ENCODE measurements at places on chromosomes 4 and X. TPM values are rescaled to one million over a fixed set of nuclear protein-coding genes. Genes with fewer than 3 reads are reported as not detected.

GRCh38 chr4:123588631-123589241 is 192.1 kb downstream of the SPRY1 start:
- no peaks in the 10 kb centered on the region for H3K27me3 ChIP-seq
- H3K4me1 ChIP-seq, result peaks cover 14% of the 10 kb centered on the region
- DNase-seq, result no peak

DNA sequence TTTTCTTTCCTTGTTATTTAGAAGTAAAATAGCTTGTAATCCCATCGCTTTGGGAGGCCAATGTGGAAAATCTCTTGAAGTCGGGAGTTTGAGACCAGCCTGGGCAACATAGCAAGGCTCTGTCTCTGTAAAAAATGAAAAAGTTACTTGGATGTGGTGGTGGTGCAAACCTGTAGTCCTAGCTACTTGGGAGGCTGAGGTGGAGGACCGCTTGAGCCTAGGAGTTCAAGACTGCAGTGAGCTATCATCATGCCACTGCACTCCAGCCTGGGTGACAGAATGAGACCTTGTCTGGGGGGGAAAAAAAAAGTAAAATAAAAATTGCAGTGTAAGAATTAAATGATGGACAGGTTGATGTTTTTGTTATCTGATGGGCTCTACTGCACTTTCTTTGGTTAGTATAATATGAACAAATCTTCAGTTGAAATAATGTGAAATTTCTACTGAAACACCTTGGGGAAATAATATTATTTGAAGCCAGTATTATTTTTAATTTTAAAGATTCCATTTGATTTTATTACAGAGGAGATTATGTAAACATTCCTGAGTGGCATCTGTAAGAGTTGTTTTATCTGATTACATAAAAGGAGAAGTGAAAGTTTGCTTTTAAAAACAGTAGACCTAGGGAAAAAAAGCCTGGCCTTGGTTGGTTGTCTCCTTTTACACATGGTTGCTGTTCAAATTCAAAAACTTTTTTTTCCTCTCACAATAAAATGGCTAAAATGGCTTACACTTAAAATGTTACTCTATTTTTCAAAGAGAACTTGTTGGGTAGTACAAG is 10.5 kb upstream of the NDUFC1 start:
- DNase-seq, result no peak
- peaks cover 9% of the 10 kb centered on the region for H3K36me3 ChIP-seq
- H3K27me3 ChIP-seq, result no peaks in the 10 kb centered on the region

GRCh38 chr4:175988511-175988910 is 77.1 kb upstream of the WDR17 start:
- no peak overlapping the region for H3K27ac ChIP-seq
- no peaks in the 10 kb centered on the region for H3K36me3 ChIP-seq
- no peak overlapping the region for H3K4me3 ChIP-seq
- H3K4me1 ChIP-seq, result no peaks in the 10 kb centered on the region

DNA sequence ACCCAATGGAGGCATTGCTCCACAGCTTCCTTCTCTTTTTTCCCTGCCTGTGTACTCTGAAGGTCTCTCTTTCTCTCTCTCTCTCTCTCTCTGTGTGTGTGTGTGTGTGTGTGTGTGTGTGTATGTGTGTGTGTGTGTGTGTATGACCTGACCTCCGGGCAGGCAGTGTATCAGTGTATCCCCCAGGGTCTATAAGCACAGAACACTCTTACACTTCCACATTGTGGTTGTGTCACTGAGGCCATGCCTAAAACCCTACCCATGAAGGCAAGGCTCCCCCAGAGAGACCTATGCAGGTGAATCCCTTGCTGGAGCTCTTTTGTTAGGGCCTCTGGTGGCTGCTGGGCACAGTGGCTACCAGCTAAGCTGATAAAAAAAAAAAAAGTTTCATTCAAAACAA is 300.4 kb upstream of the BMP3 start:
- H3K27me3 ChIP-seq, result no peaks in the 10 kb centered on the region
- H3K36me3 ChIP-seq, result no peaks in the 10 kb centered on the region
- no peak overlapping the region for H3K4me3 ChIP-seq
- H3K27ac ChIP-seq, result no peak overlapping the region

DNA sequence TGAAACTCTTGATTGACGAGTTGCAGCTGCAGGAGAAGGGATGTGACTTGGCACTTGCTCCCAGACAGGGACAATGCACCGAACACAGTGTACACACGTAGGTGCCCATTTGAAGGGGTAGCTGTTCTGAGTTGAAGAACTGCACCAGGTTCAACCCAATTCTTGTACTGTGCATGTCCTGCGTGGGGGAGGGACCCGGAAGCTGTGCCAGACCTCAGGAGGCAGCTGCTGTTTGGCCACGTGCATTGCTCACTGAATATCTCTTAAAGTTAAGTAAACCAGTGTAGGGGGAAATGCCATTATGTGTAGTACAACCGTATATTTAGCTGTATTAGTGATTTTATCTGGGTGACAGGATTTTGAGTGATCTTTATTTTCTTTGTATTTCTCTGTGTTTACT is 12.0 kb upstream of the RBBP7 start:
- DNase-seq, result no peak
- peak overlapping the region; percentile 86 for H3K27ac ChIP-seq
- peak overlapping the region; percentile 78 for H3K4me3 ChIP-seq
- no peaks in the 10 kb centered on the region for H3K36me3 ChIP-seq
- peaks cover 20% of the 10 kb centered on the region for H3K4me1 ChIP-seq

DNA sequence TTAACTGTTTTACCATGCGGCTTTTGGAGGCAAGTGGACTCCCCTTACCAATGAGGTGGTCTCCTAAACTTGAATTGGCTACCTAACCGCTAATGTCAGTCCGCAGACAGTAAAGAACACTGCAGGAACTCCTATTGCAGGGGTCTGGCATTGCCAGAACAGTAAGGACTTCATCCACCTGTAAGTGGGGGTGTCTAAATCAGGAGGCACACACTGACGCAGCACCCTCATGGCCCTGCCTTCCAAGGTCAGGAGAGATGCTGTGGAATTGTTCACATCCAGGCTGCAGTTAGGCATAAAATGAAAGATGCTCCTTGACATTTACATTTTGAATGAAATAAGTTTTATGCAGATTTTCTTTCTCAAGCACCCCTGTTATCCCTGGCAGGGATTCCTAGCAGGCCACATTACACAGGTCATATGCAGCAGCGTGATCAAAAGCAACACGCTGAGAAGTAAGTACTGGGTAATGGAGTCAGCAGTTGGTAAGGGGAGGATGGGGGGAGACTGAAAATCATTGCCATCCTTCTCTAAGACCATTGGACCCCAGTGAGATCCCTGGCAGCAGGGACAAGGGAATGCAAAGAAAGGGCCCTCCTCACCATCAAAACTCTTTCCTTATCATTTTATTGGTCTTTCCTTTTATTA is 3.8 kb downstream of the PPARGC1A start:
- H3K36me3 ChIP-seq, result no peaks in the 10 kb centered on the region
- no peaks in the 10 kb centered on the region for H3K27me3 ChIP-seq
- DNase-seq, result no peak

GRCh38 chr4:77621254-77621653 is 15.6 kb downstream of the CXCL13 start:
- H3K4me3 ChIP-seq, result no peak overlapping the region
- H3K27ac ChIP-seq, result no peak overlapping the region
- peaks cover 12% of the 10 kb centered on the region for H3K27me3 ChIP-seq
- DNase-seq, result no peak
- H3K36me3 ChIP-seq, result no peaks in the 10 kb centered on the region

- H3K27me3 ChIP-seq, result no peaks in the 10 kb centered on the region
- no peak overlapping the region for H3K27ac ChIP-seq
- no peaks in the 10 kb centered on the region for H3K4me1 ChIP-seq
- H3K4me3 ChIP-seq, result no peak overlapping the region
- no peak for DNase-seq
These were observed 192.8 kb downstream of the DCTD start for GRCh38 chr4:182724414-182724813.

DNA sequence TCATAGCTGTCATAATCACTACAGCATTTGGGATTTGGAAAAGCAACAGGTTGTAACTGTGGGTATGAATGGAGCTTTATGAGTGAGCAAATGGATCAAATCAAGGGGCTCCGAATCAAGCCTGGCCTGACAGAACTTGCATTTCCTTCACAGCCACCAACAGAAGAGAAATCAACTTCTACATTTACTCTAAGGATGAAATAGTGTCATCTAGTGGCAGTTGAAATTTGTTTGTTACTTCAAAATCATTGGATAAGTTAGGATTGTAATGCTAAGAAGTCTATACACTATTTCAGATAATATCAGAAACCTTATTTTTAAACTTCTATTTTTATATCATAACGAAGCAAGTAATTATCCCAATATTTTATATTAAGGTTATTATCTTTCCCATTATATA is 10.7 kb upstream of the WDR17 start:
- peaks cover 10% of the 10 kb centered on the region for H3K4me1 ChIP-seq
- no peak overlapping the region for H3K27ac ChIP-seq
- no peaks in the 10 kb centered on the region for H3K27me3 ChIP-seq
- no peak overlapping the region for H3K4me3 ChIP-seq

GRCh38 chr4:71230271-71231128 is 108.3 kb upstream of the SLC4A4 start:
- H3K27me3 ChIP-seq, result peaks cover 5% of the 10 kb centered on the region
- H3K4me1 ChIP-seq, result no peaks in the 10 kb centered on the region
- H3K36me3 ChIP-seq, result no peaks in the 10 kb centered on the region
- H3K4me3 ChIP-seq, result no peak overlapping the region

DNA sequence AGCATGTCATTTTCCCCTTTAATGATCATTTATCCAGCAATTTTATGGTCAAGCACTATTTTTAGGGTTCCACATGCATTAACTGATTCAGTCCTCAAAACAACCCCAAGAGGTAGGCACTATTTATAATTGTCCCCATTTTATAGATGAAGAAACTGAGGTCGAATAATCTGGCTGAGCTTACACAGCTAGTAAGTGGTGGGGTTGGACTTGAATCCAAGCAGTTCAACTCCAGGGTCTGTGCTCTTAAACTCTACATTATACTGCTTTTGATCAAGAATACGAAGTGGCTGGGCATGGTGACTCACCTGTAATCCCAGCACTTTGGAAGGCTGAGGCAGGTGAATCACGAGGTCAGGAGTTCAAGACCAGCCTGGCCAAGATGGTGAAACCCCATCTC is 3.2 kb upstream of the CHRNA9 start:
- no peak for DNase-seq
- H3K27ac ChIP-seq, result no peak overlapping the region
- peaks cover 5% of the 10 kb centered on the region for H3K27me3 ChIP-seq
- no peaks in the 10 kb centered on the region for H3K36me3 ChIP-seq

- no peak overlapping the region for H3K27ac ChIP-seq
- no peaks in the 10 kb centered on the region for H3K36me3 ChIP-seq
- H3K4me1 ChIP-seq, result peaks cover 30% of the 10 kb centered on the region
- H3K4me3 ChIP-seq, result no peak overlapping the region
These were observed 197.9 kb upstream of the PPP1R2C start for GRCh38 chrX:42975906-42976305.

DNA sequence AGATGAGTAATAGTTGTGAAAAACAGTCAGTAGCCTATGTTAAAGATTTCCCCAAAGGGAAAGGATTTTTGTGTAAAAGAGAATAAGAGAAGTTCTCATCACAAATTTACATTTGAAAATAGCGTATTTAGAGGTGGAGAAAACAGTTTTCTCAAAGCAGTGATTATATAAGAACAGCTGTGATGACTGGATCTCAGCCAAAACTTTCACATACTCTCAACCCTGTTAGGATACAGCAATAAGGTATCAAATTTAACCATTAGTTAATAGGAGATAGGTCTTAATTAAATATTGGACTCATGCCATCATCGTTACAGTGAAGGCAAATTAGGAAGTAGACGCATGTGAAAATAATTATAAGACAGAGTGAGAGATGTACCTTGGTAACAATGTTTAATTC is 622.7 kb downstream of the PCDH18 start:
- DNase-seq, result no peak
- no peaks in the 10 kb centered on the region for H3K27me3 ChIP-seq
- H3K36me3 ChIP-seq, result no peaks in the 10 kb centered on the region
- H3K27ac ChIP-seq, result no peak overlapping the region

- no peak overlapping the region for H3K27ac ChIP-seq
- H3K4me1 ChIP-seq, result no peaks in the 10 kb centered on the region
- H3K27me3 ChIP-seq, result no peaks in the 10 kb centered on the region
These were observed 157.9 kb downstream of the DCAF12L1 start for GRCh38 chrX:126394681-126395080.

GRCh38 chr4:63708661-63709060 is 700.6 kb downstream of the TECRL start:
- no peaks in the 10 kb centered on the region for H3K4me1 ChIP-seq
- no peaks in the 10 kb centered on the region for H3K36me3 ChIP-seq
- H3K4me3 ChIP-seq, result no peak overlapping the region
- no peaks in the 10 kb centered on the region for H3K27me3 ChIP-seq
- no peak for DNase-seq

DNA sequence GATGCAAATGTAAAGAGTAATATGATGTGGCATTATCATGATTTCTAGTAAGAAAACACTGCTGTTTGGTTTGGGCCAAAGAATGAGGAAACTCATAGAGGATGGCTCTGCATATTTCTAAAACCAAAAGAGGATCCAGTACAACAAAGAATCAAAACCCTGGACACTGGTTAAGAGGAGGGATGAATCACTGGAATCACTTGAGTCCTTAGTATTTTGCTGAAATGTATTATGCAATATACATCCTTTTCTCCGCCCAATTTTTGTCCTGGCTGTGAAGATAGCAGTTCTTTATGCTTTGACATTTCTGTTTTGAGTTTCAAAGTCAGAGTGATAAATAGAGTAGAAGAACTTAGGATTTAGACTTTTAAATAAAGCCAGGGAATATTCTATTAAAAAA is 345.9 kb downstream of the PACRGL start:
- no peaks in the 10 kb centered on the region for H3K27me3 ChIP-seq
- no peak overlapping the region for H3K27ac ChIP-seq
- no peak overlapping the region for H3K4me3 ChIP-seq
- H3K4me1 ChIP-seq, result no peaks in the 10 kb centered on the region
- no peak for DNase-seq

SYTL4 gene
- 0.20 TPM for total RNA-seq

ASB5 gene
- not detected for total RNA-seq

FAM47C gene
- total RNA-seq, result not detected

CCDC160 gene
- not detected for total RNA-seq

TMPRSS11A gene
- not detected for total RNA-seq

TRIM60 gene
- total RNA-seq, result not detected

FGF5 gene
- not detected for total RNA-seq
